ENCODE measurements at places on chromosomes 2 and 18.

DNA sequence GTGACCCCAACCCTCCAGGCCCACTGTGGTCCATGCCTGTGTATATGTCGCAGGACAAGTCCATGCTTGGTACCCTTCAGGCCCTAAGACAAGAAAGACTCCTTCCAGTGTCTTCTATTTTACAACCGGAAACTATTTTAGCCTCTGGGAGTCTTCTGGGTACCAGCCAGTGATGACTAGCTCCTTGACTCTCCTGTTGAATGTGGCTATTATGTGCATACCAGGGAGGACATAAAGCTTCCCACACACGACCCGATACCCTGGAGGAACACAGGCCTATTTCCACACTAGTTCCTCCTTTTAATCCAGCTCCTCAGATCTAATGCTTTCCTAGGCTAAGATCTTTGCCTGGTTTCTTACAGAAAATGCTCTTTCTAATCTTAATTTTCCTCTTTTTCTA, 178.1 kb downstream of the NCKAP5 start:
- no peak for DNase-seq

DNA sequence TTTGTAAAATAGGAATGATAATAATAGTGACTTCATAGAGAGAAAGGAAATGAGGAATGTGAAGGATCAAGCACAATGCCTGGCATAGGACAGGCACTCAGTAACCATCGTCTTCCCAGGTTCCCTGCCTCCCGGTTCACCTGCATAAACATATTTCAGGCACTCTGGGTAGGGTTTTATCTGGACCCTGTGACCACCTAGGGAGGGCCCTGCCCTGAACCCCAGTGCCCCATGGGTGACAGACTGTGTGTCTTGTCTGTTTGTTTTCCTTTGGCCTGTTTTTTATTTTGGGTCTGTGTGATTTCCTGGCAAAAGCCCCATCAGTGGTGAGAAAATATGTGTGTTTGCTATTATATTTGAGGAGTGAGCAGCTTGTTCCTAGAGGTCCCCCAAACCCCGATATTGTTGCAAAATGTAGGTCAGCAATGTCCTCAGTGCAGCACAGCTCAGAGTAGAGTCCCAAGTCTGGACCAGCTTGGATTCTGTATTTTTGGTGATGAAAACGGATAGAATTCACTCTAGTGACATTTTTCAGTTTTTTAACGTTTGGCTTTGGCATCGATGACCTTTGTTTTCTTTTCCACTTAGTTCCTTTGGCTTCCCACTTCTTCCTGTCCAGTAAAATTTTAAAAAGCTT, 9.6 kb upstream of the NT5C1B start:
- no peak for DNase-seq

GRCh38 chr2:58377181-58377580, 136.1 kb upstream of the FANCL start:
- DNase-seq: no peak

GRCh38 chr2:20624884-20625485, 25.9 kb downstream of the HS1BP3 start:
- no peak for DNase-seq

GRCh38 chr2:75480971-75481836, 79.5 kb downstream of the EVA1A start:
- no peak for DNase-seq

- no peak for DNase-seq
Measured at GRCh38 chr2:11254100-11254536, 90.3 kb downstream of the ROCK2 start.

GRCh38 chr2:155209696-155210450, 511.4 kb downstream of the KCNJ3 start:
- no peak for DNase-seq

Data from NCI-H526 (cell line).